ENCODE measurements at places on chromosomes 7 and 10. TPM values are rescaled to one million over a fixed set of nuclear protein-coding genes. Genes with fewer than 3 reads are reported as not detected.

GRCh38 chr10:98509745-98510144, 63.0 kb upstream of the HPS1 start:
- no peak overlapping the region for H3K4me3 ChIP-seq
- no peaks in the 10 kb centered on the region for H3K36me3 ChIP-seq
- H3K27ac ChIP-seq: no peak overlapping the region
- no peak for DNase-seq

GRCh38 chr10:89183571-89183970, 23.5 kb downstream of the CH25H start:
- H3K36me3 ChIP-seq: no peaks in the 10 kb centered on the region
- H3K27me3 ChIP-seq: no peaks in the 10 kb centered on the region
- DNase-seq: no peak
- H3K4me1 ChIP-seq: peaks cover 7% of the 10 kb centered on the region

The TBRG4 gene
- 59.4 TPM for total RNA-seq

The DPYSL4 gene
- total RNA-seq: 1.7 TPM

The ASZ1 gene
- not detected for total RNA-seq

DNA sequence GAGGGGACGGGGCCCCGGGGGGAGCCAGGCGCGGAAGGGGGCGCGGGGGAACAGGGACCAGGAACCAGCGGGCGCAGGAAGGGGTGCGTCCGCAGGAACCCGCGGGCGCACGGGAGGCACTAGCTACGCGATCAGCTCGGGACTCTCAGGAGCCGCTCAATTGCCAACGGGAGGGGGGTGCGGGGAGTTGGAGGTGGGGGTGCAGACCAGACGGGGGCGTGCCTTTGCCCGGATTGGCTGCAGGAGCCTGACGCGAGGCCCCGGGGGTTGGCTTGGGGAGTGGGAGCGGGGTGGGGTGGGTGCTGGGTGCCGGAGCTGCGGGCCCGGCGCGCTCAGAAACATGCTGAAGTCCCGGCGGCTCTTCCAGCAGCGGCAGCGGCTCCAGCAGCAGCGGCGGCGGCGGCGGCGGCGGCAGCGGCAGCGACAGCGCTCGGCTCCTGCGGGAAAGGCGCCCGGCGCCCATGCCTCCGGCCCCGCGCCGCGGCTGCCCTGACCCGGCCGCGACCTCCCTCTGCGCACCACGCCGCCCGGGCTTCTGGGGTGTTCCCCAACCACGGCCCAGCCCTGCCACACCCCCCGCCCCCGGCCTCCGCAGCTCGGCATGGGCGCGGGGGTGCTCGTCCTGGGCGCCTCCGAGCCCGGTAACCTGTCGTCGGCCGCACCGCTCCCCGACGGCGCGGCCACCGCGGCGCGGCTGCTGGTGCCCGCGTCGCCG, at the start of gene ADRB1:
TSS of gene ADRB1 (plus strand) at position 335 of the 715 bp plus-strand sequence. CDS start at position 602, 267 bp downstream.
- DNase-seq: peak; percentile 95
- no peaks in the 10 kb centered on the region for H3K4me1 ChIP-seq
- H3K27ac ChIP-seq: peak within 1 kb of the TSS; percentile 83
- H3K27me3 ChIP-seq: peaks cover 19% of the 10 kb centered on the region
- H3K4me3 ChIP-seq: peak within 1 kb of the TSS; percentile 55

GRCh38 chr10:13769946-13770345, 183.2 kb downstream of the PRPF18 start:
- H3K27me3 ChIP-seq: no peaks in the 10 kb centered on the region
- H3K4me1 ChIP-seq: no peaks in the 10 kb centered on the region
- DNase-seq: no peak
- H3K27ac ChIP-seq: no peak overlapping the region

The IL6 gene
- 6.5 TPM for total RNA-seq

- no peaks in the 10 kb centered on the region for H3K4me1 ChIP-seq
- H3K4me3 ChIP-seq: no peak overlapping the region
- no peak overlapping the region for H3K27ac ChIP-seq
- DNase-seq: no peak
- H3K36me3 ChIP-seq: peaks cover 11% of the 10 kb centered on the region
These were observed 134.6 kb downstream of the ZNF438 start for GRCh38 chr10:30897048-30897447.

The PPP1R17 gene
- total RNA-seq: not detected

The RADIL gene
- 7.3 TPM for total RNA-seq

- H3K27ac ChIP-seq: peak overlapping the region; percentile 82
- peaks cover 15% of the 10 kb centered on the region for H3K4me1 ChIP-seq
- H3K4me3 ChIP-seq: peak overlapping the region; percentile 81
- no peaks in the 10 kb centered on the region for H3K36me3 ChIP-seq
- DNase-seq: no peak
- H3K27me3 ChIP-seq: no peaks in the 10 kb centered on the region
These were observed 1.2 kb upstream of the PAOX start for GRCh38 chr10:133377818-133378250.

GRCh38 chr7:154469652-154470051, 417.5 kb downstream of the DPP6 start:
- no peaks in the 10 kb centered on the region for H3K36me3 ChIP-seq
- H3K27ac ChIP-seq: no peak overlapping the region
- no peaks in the 10 kb centered on the region for H3K27me3 ChIP-seq
- no peaks in the 10 kb centered on the region for H3K4me1 ChIP-seq

GRCh38 chr7:31014826-31015225, 37.3 kb upstream of the ADCYAP1R1 start:
- H3K27me3 ChIP-seq: no peaks in the 10 kb centered on the region
- H3K36me3 ChIP-seq: no peaks in the 10 kb centered on the region
- H3K27ac ChIP-seq: no peak overlapping the region
- no peak overlapping the region for H3K4me3 ChIP-seq

DNA sequence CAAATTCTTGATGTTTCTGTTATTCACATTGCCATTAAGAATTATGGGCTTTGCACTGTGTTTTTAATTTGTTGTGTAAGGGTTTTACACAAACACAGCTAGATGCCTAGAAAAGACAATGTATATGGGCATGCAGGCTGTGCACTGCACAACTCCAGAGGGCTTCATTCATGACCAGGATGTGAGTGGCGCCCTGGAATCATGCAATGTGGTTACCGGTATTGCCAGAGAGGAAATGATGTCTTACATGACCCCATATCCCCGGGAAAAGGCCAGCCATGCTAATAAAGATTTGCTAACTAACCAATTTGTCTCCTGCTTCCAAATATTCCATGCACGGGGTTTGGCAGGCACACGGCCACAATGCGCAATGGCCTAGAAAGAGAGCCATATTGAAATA, 16.9 kb downstream of the KCNMA1 start:
- no peak overlapping the region for H3K27ac ChIP-seq
- H3K4me1 ChIP-seq: no peaks in the 10 kb centered on the region
- H3K36me3 ChIP-seq: no peaks in the 10 kb centered on the region
- H3K4me3 ChIP-seq: no peak overlapping the region
- DNase-seq: no peak

The ELFN1 gene
- total RNA-seq: 4.3 TPM

- H3K27ac ChIP-seq: no peak overlapping the region
- DNase-seq: no peak
- no peak overlapping the region for H3K4me3 ChIP-seq
- no peaks in the 10 kb centered on the region for H3K36me3 ChIP-seq
These were observed 46.4 kb upstream of the SAMD8 start for GRCh38 chr10:75065076-75065475.

DNA sequence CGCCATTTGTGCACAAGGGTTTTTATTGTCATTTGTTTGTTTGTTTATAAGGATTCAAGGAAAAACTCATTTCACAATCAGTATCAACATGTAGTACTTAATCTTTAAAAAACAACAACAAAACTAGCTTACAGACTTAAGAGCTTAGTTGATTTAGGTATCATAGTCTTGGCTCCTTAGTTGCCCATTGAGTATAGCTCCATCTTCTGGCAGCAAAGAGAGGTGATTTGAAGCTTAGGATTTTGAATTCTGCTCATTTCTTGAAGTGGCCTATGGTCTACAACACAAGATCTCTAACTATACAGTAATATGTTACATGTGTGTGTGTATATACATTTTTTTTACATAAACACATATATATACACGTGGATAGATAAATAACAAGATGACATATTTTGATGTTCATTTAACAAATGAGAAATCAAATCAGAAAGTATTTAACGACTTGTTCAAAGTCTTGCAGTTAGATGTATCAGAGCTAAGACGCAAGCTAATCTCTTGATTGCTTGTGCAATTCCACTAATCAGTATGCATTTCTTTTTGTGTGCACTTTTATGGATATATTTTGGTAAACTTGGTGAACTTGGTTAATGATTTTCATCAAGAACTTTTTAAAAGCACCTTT, 307.3 kb downstream of the CAMK1D start:
- DNase-seq: no peak
- H3K4me1 ChIP-seq: no peaks in the 10 kb centered on the region
- H3K27me3 ChIP-seq: no peaks in the 10 kb centered on the region
- H3K36me3 ChIP-seq: no peaks in the 10 kb centered on the region

The CYP3A4 gene
- total RNA-seq: not detected

DNA sequence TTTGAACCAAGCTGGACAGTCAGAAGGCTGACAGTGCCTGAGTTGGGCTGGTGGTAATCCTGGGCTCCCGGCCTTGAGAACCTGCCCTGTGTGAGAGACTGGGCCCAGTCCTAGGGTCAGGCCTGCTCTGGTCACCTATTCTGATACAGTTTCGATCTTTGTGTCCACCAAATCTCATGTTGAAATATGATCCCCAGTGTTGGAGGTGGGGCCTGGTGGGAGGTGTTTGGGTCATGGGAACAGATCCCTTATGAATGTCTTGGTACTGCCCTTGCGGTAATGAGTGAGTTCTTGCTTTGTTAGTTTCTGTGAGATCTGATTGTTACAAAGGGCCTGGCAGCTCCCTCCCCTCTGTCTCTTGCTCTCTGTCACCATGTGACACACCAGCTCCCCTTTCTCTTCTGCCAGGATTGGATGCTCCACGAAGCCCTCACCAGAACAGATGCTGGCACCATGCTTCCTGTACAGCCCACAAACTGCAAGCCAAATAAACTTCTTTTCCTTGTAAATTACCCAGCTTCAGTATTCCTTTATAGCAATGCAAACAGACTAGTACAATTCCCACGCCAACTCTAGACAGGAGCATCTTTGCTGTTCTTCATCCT, 111.8 kb upstream of the ZNF438 start:
- H3K4me3 ChIP-seq: no peak overlapping the region
- no peaks in the 10 kb centered on the region for H3K27me3 ChIP-seq
- no peak for DNase-seq
- H3K27ac ChIP-seq: no peak overlapping the region
- H3K4me1 ChIP-seq: peaks cover 11% of the 10 kb centered on the region

DNA sequence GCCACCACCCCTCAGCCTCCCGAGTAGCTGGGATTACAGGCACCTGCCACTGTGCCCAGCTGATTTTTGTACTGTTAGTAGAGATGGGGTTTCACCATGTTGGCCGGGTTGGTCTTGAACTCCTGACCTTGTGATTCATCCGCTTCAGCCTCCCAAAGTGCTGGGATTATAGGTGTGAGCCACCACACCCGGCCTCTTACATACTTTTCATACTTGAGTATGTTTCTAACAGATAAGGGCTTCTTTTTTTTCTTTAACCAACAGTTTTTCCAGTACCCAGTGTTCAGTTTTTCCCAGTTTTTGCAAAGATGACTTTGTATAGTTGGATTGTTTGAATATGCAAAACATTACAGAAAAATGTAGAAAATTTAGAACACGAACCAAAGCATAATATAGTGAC, 7.7 kb downstream of the EIF4H start:
- no peak for DNase-seq
- peaks cover 92% of the 10 kb centered on the region for H3K4me1 ChIP-seq
- H3K4me3 ChIP-seq: no peak overlapping the region
- no peaks in the 10 kb centered on the region for H3K27me3 ChIP-seq

DNA sequence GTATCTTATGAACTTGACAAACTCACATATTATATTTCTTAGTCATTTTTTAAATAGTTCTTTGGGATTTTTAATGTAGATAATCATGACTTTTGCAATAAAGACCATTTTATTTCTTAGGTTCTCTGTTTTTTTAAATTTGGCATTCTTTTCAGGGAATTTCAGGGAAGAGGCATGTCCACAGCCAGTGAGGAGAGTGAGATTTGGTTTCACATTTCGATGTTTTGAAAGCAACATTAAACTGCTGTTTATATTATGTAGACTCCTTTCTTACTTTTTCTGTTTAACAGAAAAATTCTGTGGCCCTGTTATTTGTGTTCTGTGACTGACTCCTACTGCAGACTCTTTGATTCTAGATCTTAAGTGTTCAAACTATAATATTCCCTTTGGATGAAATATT, 153.7 kb downstream of the FAM107B start:
- H3K4me3 ChIP-seq: no peak overlapping the region
- peaks cover 13% of the 10 kb centered on the region for H3K4me1 ChIP-seq
- no peak for DNase-seq
- no peak overlapping the region for H3K27ac ChIP-seq
- no peaks in the 10 kb centered on the region for H3K27me3 ChIP-seq
- no peaks in the 10 kb centered on the region for H3K36me3 ChIP-seq

The CYP26C1 gene
- total RNA-seq: 0.35 TPM

- no peaks in the 10 kb centered on the region for H3K36me3 ChIP-seq
- H3K27ac ChIP-seq: no peak overlapping the region
- no peaks in the 10 kb centered on the region for H3K27me3 ChIP-seq
- DNase-seq: no peak
These were observed 115.1 kb downstream of the CPED1 start for GRCh38 chr7:121103579-121103978.

GRCh38 chr10:129192344-129193128, 274.5 kb upstream of the MGMT start:
- peaks cover 15% of the 10 kb centered on the region for H3K27me3 ChIP-seq
- H3K36me3 ChIP-seq: no peaks in the 10 kb centered on the region
- no peak overlapping the region for H3K27ac ChIP-seq
- no peaks in the 10 kb centered on the region for H3K4me1 ChIP-seq
- no peak for DNase-seq
- no peak overlapping the region for H3K4me3 ChIP-seq

DNA sequence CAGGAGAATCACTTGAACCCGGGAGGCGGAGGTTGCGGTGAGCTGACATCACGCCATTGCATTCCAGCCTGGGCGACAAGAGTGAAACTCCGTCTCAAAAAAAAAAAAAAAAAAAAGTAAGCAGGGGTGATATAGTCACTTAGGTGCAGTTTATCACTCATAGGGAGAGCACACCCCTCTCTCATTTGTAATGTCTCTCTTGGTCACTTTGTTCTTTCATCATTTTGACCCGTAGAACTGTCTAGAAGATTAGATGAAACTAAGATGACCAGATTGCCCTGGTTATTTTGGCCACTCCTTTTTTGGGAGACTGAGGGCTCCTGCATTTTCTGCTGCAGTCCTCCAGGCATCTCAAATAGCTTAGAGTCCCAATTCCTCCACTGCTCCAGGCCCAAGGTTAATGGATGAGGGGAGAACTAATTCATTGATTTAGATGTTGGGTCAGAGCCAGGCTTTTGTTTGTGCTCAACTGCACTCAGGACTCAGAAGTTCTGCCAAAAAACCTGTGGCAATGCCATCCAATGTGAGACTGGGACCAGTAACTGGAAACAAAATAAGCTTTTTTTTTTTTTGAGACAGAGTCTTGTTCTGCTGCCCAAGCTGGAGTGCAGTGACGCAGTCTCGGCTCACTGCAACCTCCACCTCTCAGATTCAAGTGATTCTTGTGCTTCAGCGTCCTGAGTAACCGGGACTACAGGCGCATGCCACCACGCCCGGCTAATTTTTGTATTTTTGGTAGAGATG, 50.0 kb upstream of the CAMK1D start:
- no peaks in the 10 kb centered on the region for H3K36me3 ChIP-seq
- H3K27me3 ChIP-seq: no peaks in the 10 kb centered on the region
- H3K27ac ChIP-seq: no peak overlapping the region
- no peak overlapping the region for H3K4me3 ChIP-seq
- no peaks in the 10 kb centered on the region for H3K4me1 ChIP-seq

The CTAGE8 gene
- 4.9 TPM for total RNA-seq

All from upper lobe of right lung (tissue), 1 donor.